ENCODE measurements at places on chromosomes 13 and 19.

DNA sequence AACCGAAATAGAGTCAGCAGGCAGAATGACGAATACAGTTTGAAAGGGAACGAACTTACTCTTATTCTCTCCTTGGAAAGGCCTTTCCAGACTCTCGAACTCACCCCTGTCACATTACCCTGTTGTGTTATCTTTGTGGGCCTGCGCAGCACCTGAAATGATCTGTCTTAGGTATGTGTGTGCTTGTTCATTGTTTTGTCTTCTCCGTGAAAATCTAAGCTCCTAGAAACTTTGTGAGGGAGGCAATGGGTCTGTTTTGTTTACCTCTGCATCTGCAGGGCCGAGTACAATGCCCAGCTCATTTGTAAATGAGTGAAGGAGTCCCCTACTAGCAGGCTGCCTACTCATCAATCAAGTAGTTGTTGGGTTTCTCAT lies 19.6 kb downstream of the HMGB1 start:
- DNase-seq = no peak

- DNase-seq = peak; percentile 31
Observed at GRCh38 chr19:38386971-38387549, 774 bp downstream of the GGN start.

DNA sequence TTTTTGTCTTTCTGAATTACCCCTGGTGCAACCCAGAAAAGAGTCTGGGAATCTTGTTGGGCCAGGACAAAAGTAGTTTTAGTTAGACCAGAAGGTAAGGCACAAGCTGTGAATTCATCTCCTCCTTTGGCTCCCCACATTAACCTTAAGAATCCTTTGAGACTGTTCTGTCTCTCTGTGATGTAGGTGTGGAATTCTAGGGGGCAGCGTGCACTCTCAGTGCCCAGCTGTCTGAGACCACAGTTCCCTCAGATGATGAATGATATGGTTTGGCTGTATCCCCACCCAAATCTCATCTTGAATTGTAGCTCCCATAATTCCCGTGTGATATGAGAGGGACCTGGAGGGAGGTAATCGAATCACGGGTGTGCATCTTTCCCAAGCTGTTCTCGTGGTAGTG lies 43.9 kb downstream of the ZNF506 start:
- DNase-seq = no peak

- DNase-seq = no peak
Observed at GRCh38 chr13:50365408-50366391, 350.5 kb downstream of the KCNRG start.

- no peak for DNase-seq
Observed at GRCh38 chr13:36891752-36892151, 28.3 kb downstream of the SMAD9 start.

DNA sequence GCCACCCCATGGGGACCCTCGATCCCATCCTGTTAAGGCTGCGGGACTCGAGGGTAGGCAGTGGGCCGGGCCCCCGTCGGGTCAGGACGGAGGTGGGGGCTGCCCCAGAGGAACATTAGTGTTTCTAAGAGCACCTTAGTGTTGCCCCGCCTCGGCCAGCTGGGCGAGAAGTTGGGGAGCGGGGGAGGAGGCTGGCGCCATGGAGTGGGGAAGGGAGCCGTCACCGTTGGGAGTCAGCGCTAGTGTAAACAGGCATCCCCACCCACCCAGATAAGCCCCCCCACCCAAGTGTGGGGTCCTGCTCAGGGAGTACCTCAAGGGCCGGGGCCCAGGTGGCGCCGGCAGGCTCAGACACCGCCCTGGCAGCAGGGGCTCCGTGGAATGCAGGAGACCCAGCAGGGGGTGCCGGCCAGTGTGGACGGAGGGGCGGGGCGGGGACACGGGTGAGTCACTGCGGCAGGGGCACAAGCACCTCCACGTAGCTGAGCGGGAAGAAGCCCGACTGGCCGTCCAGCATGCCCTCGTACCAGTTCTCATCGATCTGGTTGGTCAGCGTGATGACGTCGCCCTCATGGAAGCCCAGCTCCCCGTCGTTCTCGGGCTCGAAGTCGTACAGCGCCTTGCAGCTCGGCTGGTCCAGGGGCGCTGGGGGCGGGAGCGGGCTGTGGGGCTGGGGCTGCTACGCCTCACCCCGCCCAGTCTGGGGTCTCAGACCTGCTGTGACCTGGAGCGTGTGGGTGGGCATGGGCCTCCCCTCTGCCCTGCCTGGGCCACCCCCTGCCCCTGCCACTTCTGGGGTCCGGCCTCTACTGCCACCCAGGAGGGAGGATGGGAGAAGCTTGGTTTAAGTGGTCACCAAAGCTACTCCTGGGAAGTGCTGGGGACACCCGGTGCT lies 18.0 kb downstream of the MPND start:
- no peak for DNase-seq

DNA sequence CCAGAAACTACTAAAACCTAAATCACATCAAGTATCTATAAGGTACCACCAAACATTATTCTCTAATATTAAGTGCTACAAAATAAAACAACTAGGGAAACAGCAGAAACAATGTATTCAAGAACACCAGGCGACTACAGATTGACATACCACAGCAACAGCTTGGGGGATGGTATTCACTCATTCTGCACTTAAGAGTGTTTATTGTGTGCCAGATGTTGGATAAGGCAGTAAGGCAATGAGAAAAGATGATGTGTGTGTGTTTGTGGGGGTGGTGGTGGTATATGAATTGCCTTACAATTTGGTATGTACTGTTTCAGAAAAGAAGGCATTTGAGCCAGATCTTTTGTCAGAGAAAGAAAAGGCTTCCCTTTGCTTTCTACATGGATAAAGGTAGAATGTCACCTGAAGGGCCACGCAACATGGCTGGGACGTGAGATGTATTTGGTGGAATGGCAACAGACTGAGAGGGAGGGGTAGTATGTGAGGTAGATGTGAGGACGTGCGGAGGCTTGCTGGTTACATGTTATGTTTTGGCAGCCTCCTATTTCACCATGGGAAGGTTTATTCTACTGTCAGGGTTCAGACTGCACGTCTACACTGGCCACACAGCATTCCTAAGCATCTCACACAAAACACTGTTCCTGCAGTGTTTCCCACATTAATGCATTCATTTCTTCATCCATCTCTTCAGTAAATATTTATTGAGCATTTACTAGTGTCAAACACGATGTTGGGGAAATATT lies 300.7 kb downstream of the KLF12 start:
- no peak for DNase-seq

DNA sequence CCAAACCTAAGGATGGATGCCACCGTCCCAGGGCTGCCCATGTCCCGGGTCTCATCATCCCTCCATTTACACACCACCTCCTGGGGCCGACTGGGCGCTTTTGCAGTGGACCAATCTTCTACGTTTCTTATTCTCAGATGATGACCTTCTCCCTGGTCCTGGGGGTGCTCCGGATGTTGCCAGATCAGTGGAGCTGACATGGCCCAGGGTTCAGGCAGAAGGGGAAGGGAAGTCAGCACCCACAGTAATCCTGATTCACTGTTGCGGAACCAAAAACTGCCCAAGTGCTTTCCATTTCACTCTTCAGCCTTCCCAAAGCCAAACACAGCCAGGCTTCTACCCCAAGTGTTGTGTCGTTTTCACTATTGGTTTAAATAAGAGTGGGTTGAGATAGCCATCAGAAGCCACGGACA lies 29.8 kb downstream of the RAB20 start:
- DNase-seq = no peak

DNA sequence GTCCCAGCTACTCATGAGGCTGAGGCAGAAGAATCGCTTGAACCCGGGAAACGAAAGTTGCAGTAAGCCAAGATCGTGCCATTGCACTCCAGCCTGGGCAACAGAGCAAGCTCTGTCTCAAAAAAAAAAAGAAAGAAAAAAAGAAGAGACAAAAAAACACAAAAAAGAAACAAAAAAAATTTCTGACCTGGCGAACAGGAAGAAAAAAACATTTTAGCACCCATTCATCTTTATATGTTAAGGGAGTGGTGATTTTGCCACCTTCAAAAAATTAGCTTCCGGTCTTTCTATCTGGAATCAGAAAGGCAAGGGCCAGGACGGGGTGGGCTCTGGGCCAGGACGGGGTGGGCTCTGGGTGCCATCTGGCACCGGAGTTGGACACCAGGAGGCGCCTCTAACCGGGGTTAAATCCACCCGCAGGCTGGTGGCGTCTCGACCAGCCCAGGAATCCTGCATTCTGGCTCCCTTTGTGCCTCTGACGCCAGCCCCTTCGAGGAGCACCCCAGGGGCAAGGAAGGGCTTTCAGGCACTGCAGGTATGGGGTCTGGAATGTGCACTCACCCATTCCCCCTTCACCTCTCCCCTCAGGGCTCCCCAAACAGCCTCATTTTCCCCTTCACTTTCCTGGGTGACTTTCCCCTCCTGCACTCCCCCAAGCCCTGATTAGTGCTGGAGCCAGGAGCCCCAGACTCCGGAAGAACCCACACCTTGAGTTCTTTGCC lies 10.4 kb upstream of the ZSWIM4 start:
- peak; percentile 45 for DNase-seq

- no peak for DNase-seq
Observed at GRCh38 chr13:111295886-111296285, 24.6 kb upstream of the TEX29 start.
